ENCODE measurements at places on chromosomes 4 and X.

DNA sequence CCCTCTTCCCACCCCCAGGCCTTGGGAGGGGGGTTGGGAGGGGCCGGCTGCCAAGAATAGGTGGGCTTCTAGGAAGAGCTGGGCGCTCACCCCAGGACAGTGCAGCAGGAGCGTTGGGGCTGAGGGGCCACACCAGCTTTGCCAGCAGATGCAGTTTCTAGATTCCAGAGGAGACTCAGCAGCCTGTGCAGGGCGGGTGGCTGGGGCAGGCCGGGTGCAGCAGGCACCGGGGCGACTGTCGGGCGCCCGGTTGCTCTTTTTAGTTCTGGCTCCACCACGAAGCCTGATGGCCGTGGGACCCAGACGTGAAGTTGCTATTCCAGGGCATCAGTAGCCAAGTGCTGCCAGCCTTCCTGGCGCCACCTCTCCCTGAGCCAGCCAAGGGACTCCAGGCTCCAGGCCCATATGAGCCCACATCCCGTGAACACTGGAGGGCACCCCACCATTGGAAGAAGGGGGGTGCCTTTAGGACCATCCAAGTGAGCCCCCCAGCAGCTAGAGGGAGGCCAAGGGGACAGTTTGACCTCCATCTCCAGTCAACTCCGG is 5.8 kb downstream of the SSR4 start:
- DNase-seq = no peak

GRCh38 chrX:12610079-12610478 is 181.1 kb upstream of the PRPS2 start:
- DNase-seq = no peak

DNA sequence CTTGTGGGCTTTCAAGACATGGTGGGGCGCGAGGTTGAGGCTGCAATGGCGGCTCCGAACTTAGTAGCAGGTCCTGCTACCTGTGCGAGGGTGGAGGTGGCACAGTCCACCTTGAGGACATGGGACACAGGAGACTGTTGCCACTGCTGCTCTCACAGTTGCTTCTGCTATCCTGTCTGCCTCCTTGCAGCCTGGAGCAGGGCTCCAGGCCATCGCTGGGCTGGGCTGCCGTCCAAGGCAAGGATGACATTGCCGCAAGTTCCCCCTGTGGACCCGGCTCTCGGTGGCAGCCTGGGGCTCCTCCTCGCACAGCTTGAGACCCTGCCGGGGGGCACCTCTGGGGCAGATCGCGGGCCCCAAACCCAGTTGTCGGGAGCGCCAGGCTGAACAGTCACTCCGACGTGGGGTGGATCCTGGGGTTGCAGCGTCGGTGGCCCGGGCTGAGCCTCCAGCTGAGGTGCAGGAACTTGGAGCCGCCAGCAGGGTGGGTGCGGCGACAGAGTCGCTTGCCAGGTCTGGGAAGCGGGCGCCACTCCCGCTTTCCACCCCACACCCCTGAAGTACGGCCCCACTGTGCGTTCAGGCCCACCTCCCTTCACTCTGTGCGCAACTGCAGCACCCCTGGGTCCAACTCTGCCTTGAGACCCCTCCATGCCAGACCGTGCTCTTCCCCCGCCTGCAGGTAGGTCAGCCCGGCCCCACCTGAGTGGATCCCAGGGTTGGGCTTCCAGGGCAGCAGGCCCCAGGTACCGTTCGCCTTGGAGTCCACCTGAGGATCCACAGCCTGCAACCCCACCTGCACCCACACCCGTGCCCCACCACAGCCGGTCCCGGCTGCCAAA is 192.7 kb upstream of the NUDT6 start:
- no peak for DNase-seq

- no peak for DNase-seq
Measured at GRCh38 chr4:158255727-158256324, 45.5 kb downstream of the TMEM144 start.

- no peak for DNase-seq
Measured at GRCh38 chr4:143140696-143141095, 44.0 kb upstream of the USP38 start.

GRCh38 chrX:103687073-103687695 is 685 bp upstream of the MORF4L2 start:
- DNase-seq = peak; percentile 79

GRCh38 chrX:64885850-64886249 is 90.4 kb downstream of the ZC4H2 start:
- no peak for DNase-seq

Data from stimulated activated CD8-positive, alpha-beta memory T cell treated with anti-CD3 and anti-CD28 coated beads, Interleukin-2, amount 100 ng/mL, for 1 hour (primary cell).